ENCODE measurements at places on chromosomes 2 and 18. TPM values are rescaled to one million over a fixed set of nuclear protein-coding genes. Genes with fewer than 3 reads are reported as not detected.

DNA sequence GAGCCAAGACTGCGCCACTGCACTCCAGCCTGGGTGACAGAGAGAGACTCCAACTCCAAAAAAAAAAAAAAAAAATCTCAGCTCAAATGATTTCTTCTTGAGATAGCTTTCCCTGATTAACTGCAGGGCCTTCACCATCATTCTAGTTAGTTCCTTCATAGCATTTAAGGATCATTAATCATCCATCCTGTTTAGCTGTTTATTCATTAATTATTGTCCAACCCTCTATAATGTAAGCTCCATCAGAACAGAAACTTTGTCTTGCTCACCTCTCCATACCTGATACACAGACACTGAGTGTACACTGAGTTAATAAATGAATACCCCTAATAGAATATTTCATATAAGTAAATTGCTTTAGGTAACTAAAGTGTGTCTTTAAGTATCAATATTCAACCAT lies 42.2 kb upstream of the ENOSF1 start:
- H3K27ac ChIP-seq: no peak overlapping the region
- H3K36me3 ChIP-seq: peaks cover 3% of the 10 kb centered on the region
- no peak for DNase-seq
- no peaks in the 10 kb centered on the region for H3K27me3 ChIP-seq
- H3K4me1 ChIP-seq: peaks cover 4% of the 10 kb centered on the region

DNA sequence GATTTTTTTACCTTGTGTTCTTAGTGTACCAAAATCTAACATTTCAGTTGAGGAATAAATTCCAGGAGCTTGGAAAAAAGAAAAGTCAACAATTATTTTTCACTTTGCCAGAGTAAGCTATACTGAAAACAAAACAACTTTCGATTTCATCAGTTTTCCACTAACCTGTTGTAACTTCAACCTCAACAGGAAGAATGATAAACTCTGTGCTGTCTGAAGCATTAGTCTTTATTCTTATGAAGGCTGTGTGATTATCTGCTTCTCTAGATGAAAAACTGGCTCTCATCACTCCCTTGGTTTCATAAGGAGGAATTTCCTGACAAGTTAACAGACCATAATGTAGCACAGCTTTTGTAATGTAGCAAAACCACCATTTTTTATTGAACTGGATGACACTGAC lies 121.2 kb downstream of the ZAP70 start:
- no peak overlapping the region for H3K4me3 ChIP-seq
- H3K27ac ChIP-seq: no peak overlapping the region
- no peak for DNase-seq
- H3K27me3 ChIP-seq: no peaks in the 10 kb centered on the region

GRCh38 chr2:181658444-181658843 lies 1.5 kb upstream of the CERKL start:
- peaks cover 5% of the 10 kb centered on the region for H3K4me1 ChIP-seq
- H3K36me3 ChIP-seq: peaks cover 3% of the 10 kb centered on the region
- DNase-seq: no peak
- peaks cover 62% of the 10 kb centered on the region for H3K27me3 ChIP-seq
- H3K27ac ChIP-seq: no peak overlapping the region

- no peak overlapping the region for H3K4me3 ChIP-seq
- no peaks in the 10 kb centered on the region for H3K27me3 ChIP-seq
- H3K36me3 ChIP-seq: no peaks in the 10 kb centered on the region
- no peaks in the 10 kb centered on the region for H3K4me1 ChIP-seq
Observed at GRCh38 chr2:150710041-150710440, 222.6 kb upstream of the RND3 start.

GRCh38 chr2:183759033-183759432 lies 634.8 kb downstream of the NUP35 start:
- H3K27ac ChIP-seq: no peak overlapping the region
- H3K36me3 ChIP-seq: no peaks in the 10 kb centered on the region
- no peaks in the 10 kb centered on the region for H3K27me3 ChIP-seq
- H3K4me1 ChIP-seq: no peaks in the 10 kb centered on the region
- DNase-seq: no peak
- H3K4me3 ChIP-seq: no peak overlapping the region

DNA sequence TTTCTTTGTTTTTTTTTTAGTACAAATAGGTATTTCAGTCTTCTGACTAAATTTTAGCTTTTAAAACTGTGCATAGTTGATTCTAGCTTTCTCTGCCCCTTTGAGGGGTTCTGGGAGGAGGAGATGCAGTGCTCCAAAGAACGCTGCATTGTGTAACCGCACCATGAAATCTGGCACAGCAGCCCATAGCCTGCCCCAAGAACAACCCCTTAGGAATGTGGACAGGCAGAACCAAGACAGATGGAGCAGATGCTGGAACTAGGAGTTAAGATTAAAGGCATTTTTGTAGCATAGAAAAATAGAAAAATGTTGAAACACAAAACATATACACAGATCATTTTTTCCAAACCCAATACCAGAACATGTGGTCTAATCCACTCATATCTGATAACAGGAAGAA lies 187.5 kb downstream of the SCG2 start:
- H3K27me3 ChIP-seq: no peaks in the 10 kb centered on the region
- H3K36me3 ChIP-seq: no peaks in the 10 kb centered on the region
- no peaks in the 10 kb centered on the region for H3K4me1 ChIP-seq
- H3K27ac ChIP-seq: no peak overlapping the region

The MAPK4 gene
- not detected for total RNA-seq

- no peak for DNase-seq
- H3K27me3 ChIP-seq: peaks cover 7% of the 10 kb centered on the region
- H3K4me3 ChIP-seq: no peak overlapping the region
- no peak overlapping the region for H3K27ac ChIP-seq
Observed at GRCh38 chr18:73881396-73881917, 266.2 kb downstream of the FBXO15 start.

DNA sequence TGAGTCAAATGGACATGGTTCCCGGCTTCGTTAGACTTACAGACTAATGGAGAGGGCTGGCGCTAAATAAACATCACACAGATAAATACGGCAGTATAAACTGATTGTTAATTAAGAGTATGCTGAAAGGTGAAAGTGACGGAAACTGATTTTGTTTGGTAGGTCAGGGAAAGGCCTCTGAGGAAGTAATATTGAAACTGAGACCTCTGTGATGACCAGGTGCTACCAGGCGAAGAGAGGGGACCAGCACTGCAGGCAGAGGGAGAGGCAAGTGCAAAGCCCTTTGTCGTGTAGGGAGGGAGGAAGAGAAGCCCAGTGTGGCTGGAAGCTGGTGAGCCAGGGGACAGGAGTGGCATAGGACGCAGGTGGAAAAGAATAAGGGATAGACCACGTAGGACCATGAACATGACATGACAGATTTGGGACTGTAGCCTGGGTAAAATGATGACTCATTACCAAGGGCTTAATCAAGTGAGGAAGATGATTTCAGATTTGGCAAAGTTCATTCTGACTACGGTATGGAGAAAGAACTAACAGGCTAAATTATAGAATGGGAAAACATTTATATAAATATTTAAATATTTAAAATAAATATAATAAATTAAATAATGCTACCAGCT lies 433.1 kb downstream of the NCKAP5 start:
- no peaks in the 10 kb centered on the region for H3K4me1 ChIP-seq
- DNase-seq: no peak
- H3K36me3 ChIP-seq: no peaks in the 10 kb centered on the region
- no peaks in the 10 kb centered on the region for H3K27me3 ChIP-seq

The EFR3B gene
- not detected for total RNA-seq

The GPR45 gene
- total RNA-seq: not detected

The KCNJ13 gene
- total RNA-seq: not detected

The PIEZO2 gene
- total RNA-seq: not detected

DNA sequence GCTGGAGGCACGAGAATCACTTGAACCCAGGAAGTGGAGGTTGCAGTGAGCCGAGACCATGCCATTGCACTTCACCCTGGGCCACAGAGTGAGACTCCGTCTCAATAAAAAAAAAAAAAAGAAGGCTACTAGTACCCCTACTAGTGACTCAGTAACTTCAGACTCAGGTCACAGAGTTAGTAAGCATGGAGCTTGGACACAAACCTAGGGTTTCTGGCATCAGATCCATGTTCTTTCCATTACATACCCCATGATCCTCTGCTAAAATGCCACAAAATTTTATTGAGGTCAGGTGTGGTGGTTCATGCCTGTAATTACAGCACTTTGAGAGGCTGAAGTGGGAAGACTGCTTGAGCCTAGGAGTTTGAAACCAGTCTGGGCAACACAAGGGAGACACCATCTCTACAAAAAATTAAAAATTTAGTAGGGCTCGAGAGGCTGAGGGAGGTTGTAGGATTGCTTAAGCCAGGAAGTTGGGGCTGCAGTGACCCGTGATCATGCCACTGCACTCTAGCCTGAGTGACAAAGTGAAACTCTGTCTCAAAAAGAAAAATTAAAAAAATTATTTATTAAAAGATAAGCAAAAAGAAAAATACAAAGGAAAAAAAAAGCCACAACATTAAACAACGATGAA lies 45.1 kb downstream of the DHX57 start:
- H3K27ac ChIP-seq: no peak overlapping the region
- no peak overlapping the region for H3K4me3 ChIP-seq
- peaks cover 8% of the 10 kb centered on the region for H3K36me3 ChIP-seq
- no peaks in the 10 kb centered on the region for H3K27me3 ChIP-seq
- peaks cover 3% of the 10 kb centered on the region for H3K4me1 ChIP-seq

- no peaks in the 10 kb centered on the region for H3K36me3 ChIP-seq
- no peak overlapping the region for H3K4me3 ChIP-seq
- H3K27me3 ChIP-seq: peaks cover 27% of the 10 kb centered on the region
- H3K4me1 ChIP-seq: peaks cover 3% of the 10 kb centered on the region
- no peak overlapping the region for H3K27ac ChIP-seq
Observed at GRCh38 chr2:208164951-208165755, 1.8 kb upstream of the CRYGA start.

DNA sequence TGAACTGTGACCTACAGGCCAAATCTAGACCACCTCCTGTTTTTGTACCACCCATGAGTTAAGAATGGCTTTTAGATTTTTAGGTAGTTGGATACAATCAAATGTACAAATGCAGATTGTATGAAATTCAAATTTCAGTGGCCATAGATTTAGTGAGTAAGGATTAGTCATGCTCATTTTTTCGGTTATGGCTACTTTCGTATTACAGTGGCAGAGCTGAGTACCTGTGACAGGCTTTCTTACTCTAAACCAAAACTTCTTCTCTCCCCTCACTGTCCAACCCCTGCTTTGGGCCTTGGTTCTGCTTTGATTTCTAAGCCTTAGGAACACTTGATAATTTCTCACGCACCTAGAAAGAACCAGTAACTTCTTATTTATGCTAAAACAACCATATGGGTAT lies 82.1 kb downstream of the CDC42EP3 start:
- H3K4me1 ChIP-seq: peaks cover 58% of the 10 kb centered on the region
- peak overlapping the region; percentile 99 for H3K27ac ChIP-seq
- H3K36me3 ChIP-seq: no peaks in the 10 kb centered on the region
- H3K27me3 ChIP-seq: no peaks in the 10 kb centered on the region
- no peak for DNase-seq

- H3K27ac ChIP-seq: peak overlapping the region; percentile 92
- no peak for DNase-seq
- H3K4me3 ChIP-seq: no peak overlapping the region
- H3K36me3 ChIP-seq: peaks cover 5% of the 10 kb centered on the region
- peaks cover 14% of the 10 kb centered on the region for H3K4me1 ChIP-seq
Observed at GRCh38 chr2:27967076-27967475, 76.5 kb downstream of the BABAM2 start.

- H3K27ac ChIP-seq: no peak overlapping the region
- H3K4me3 ChIP-seq: no peak overlapping the region
- H3K36me3 ChIP-seq: no peaks in the 10 kb centered on the region
- H3K27me3 ChIP-seq: peaks cover 22% of the 10 kb centered on the region
Observed at GRCh38 chr18:75607701-75608100, 180.2 kb upstream of the SMIM21 start.

DNA sequence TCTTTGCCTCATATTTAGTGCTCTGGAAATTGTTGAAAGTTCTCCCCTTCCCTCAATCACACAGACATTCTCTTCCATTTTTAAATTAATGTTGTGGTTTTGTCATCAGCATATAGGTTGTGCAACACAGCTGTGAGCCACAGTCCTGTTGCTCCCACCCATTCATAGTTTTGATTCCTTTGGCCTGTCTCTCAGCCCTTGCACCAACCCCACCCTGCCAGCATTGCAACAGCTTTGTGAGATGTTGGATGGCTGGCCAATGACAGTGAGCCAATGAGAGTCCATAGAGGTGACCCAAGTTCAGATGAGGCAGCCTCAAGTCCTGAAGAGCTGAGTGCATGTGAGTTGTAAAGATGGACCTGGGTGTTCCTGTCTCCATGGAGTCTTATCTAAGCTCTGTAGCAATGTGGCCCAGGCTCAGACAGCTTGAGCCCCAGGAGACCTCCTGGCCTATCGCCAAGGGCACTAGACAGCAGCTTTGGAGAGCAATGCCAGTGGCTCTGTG lies 775.5 kb downstream of the RNF144A start:
- peaks cover 16% of the 10 kb centered on the region for H3K27me3 ChIP-seq
- peaks cover 18% of the 10 kb centered on the region for H3K4me1 ChIP-seq
- H3K4me3 ChIP-seq: no peak overlapping the region
- DNase-seq: no peak
- no peak overlapping the region for H3K27ac ChIP-seq

- DNase-seq: no peak
- H3K27me3 ChIP-seq: no peaks in the 10 kb centered on the region
- H3K36me3 ChIP-seq: no peaks in the 10 kb centered on the region
- peaks cover 47% of the 10 kb centered on the region for H3K4me1 ChIP-seq
- H3K4me3 ChIP-seq: peak overlapping the region; percentile 92
- H3K27ac ChIP-seq: peak overlapping the region; percentile 92
Observed at GRCh38 chr2:73111073-73112025, 1.4 kb downstream of the RAB11FIP5 start.

DNA sequence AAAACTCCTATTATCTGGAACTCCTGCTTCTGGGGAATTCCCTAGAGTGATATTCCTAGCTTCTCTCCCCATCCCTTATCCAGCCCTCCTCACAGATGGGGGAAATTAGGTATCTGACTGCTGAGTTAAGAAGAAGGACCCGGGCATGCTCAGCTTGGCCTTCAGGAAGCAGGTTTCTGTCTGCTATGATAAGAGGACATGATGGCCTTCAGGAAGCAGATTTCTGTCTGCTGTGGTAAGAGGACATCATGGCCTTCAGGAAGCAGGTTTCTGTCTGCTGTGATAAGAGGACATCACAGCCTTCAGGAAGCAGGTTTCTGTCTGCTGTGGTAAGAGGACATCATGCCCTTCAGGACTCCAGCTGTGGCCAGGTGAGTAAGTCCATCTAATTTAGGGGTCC lies 65.2 kb downstream of the PLEKHM3 start:
- no peak overlapping the region for H3K4me3 ChIP-seq
- no peak for DNase-seq
- peaks cover 3% of the 10 kb centered on the region for H3K36me3 ChIP-seq
- peaks cover 8% of the 10 kb centered on the region for H3K4me1 ChIP-seq
- H3K27ac ChIP-seq: peak overlapping the region; percentile 39

The SCTR gene
- not detected for total RNA-seq

GRCh38 chr2:144003460-144004075 lies 516.4 kb downstream of the ZEB2 start:
- H3K36me3 ChIP-seq: peaks cover 8% of the 10 kb centered on the region
- H3K27ac ChIP-seq: no peak overlapping the region
- no peaks in the 10 kb centered on the region for H3K4me1 ChIP-seq
- no peak for DNase-seq

- H3K4me1 ChIP-seq: no peaks in the 10 kb centered on the region
- DNase-seq: no peak
- H3K36me3 ChIP-seq: no peaks in the 10 kb centered on the region
- H3K4me3 ChIP-seq: no peak overlapping the region
- H3K27ac ChIP-seq: no peak overlapping the region
Observed at GRCh38 chr2:165497659-165498317, 28.3 kb downstream of the CSRNP3 start.

The UGT1A4 gene
- total RNA-seq: not detected

The MC4R gene
- total RNA-seq: not detected

- H3K27ac ChIP-seq: peak overlapping the region; percentile 96
- DNase-seq: no peak
- no peaks in the 10 kb centered on the region for H3K36me3 ChIP-seq
- no peaks in the 10 kb centered on the region for H3K27me3 ChIP-seq
Observed at GRCh38 chr2:24360963-24361330, 611 bp upstream of the ITSN2 start.

GRCh38 chr2:117997872-117998454 lies 15.9 kb downstream of the CCDC93 start:
- no peak for DNase-seq
- peaks cover 5% of the 10 kb centered on the region for H3K4me1 ChIP-seq
- H3K27me3 ChIP-seq: no peaks in the 10 kb centered on the region
